ENCODE measurements at places on chromosomes 4 and X.

GRCh38 chr4:173763389-173763788 lies 233.4 kb upstream of the HAND2 start:
- DNase-seq = no peak

DNA sequence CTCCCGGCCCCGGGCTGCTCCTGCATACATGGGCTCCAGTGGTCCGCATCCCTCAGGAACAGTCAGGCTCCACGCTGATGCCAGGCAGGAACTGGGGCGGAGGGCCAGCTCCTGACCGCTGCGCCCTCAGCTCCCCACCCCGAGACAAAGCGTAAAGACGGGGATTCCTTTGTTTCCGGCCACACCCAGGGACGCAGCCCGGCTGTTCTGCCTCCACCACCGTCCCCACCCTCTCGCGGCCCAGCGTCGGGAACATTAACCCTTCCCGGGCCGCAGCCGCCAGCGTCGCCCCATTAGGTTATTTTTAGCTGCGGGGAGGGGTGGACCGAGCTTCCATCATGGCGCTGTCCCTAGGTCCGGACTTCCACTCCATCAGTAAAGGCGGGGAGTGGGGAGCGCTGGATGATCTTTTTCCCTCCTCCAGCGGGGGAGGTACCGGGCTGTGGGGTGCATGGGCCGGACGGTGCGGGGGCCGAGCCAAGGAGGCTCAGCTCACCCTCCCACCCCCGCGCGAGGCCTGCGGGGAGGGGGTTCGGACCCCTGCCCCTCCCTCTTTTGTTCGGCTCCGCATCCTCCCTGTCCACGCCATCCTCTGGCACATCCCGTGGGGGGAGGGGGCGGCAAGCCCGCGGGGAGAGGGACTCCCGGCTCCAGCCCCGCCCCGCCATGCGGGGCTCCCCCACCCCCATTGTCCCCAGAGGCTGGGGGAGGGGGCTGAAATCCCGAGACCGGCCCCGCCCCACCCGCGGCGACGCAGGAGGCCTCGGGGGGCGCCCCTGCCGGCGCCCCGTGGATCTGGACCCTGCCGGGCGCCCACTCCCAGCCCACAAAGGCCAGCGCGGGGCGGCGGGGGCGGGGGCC lies 5.3 kb downstream of the CRMP1 start:
- no peak for DNase-seq

DNA sequence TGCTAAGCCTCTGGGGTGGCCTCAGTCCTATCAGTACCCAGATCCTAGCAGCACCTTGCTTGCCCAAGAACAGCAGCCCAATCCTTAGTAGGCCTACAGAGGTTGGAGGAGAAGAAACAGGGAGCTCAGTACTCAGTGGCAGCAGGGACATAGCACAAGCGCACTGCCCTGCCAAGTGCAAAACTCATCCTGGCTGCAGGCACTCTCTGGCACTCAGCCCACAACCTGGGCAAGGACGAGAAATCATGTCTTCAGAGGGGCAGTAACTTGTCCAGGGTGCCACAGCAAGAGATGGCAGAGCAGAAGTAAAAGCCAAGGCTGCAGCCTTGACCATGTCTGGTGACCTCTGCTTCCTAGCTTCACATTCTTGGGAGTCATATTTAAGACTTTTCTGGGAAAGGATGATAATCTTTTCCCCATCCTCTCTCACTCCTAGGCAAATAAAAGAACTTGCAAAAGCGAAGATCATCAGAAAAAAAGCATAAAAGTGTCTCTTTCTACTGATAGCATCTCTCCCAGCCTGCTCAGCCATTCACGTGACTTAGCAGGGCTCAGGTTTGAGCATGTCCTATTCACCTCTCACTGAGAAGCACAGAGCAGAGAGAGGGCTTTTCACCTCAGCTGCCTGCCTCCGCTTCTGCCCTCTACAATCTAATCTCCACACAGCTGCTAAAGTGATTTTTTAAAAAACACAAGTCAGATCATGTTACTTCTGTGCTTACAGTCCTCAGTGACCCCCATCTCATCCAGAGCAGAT lies 37.2 kb upstream of the MAGEA4 start:
- DNase-seq = no peak

DNA sequence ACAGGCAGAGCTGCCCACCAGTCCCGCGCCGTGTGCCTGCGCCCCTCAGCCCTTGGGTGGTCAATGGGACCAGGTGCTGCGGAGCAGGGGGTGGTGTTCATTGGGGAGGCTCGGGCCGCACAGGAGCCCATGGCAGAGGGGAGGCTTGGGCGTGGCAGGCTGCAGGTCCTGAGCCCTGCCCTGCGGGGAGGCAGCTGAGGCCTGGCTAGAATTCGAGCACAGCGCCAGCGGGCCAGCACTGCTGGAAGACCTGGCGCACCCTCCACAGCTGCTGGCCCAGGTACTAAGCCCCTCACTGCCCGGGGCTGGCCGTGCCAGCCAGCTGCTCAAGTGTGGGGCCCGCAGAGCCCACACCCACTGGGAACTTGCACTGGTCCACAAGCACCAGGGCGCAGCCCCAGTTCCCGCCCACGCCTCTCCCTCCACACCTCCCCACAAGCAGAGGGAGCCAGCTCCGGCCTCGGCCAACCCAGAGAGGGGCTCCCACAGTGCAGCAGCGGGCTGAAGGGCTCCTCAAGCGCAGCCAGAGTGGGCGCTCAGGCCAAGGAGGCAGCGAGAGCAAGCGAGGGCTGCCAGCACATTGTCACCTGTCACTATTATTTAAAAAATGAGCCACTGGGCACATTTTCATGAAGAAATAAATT lies 645.8 kb downstream of the CENPC start:
- DNase-seq = no peak

GRCh38 chr4:75786938-75787337 lies 62.6 kb downstream of the USO1 start:
- no peak for DNase-seq

DNA sequence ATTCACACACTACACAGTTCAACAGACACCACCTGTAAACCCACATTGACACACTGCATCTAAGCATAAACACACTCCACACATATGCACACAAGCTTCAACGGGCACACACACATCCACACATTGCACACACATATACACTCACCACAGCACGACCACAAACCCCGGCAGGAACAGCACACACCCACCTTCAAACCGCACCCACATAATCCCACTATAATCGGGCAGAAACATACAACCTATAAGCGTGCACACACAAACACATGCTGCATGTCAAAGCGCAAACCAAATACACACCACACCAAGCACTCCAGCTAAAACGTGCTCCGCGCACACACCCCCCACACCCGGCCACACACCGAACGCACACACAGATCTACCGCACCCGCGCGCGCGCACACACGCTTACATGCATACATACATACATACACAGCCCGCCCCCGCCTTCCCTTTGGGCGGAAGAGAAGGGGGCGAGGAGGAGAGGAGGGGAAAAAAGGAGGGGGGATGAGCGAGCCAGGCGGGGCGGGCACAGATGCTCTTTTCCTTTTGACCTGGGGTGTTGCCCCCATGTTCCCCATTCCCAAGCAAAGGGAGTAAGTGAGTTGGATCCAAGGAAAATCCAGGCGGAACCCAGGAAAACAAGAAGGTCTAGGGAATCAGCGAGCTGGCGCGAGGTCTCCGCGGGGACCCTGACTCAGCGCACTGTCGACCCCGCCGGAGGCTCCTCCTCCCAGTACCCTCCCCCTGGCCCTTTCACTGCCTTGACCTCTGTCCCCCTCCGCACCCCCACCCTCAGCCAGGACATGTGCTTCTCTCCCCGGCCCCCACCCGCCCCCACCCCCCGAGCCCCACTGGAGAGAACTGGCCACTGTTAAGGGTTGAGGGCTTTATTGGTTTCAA lies 9.9 kb downstream of the ARHGAP36 start:
- no peak for DNase-seq

DNA sequence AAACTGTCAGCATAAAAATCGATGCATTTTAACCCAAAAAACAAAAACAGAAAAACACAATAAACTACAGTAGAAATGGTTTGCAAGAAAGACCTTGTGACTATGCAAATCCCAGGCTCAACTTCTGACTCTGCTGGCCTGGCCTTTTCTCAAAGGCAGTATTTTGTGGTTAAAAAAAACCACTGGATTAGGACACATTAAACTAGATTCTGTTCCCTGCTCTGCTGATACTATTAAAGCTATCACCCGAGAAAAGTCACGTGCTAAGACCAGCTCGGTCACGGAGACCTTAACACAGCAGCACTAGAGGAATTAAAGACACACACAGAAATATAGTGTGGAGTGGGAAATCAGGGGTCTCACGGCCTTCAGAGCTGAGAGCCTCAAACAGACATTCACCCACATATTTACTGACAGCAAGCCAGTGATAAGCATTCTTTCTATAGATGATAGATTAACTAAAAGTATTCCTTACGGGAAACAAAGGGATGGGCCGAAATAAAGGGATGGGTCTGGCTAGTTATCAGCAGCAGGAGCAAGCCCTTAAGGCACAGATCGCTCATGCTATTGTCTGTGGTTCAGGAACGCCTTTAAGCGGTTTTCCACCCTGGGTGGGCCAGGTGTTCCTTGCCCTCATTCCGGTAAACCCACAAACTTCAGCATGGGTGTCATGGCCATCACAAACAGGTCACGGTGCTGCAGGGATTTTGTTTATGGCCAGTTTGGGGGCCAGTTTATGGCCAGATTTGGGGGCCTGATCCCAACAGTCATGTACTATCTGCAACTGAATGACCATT lies 16.1 kb downstream of the CBR4 start:
- DNase-seq = no peak

GRCh38 chr4:118059397-118059796 lies 25.1 kb downstream of the NDST3 start:
- no peak for DNase-seq

- no peak for DNase-seq
Measured at GRCh38 chr4:15809466-15809865, 31.3 kb downstream of the CD38 start.

DNA sequence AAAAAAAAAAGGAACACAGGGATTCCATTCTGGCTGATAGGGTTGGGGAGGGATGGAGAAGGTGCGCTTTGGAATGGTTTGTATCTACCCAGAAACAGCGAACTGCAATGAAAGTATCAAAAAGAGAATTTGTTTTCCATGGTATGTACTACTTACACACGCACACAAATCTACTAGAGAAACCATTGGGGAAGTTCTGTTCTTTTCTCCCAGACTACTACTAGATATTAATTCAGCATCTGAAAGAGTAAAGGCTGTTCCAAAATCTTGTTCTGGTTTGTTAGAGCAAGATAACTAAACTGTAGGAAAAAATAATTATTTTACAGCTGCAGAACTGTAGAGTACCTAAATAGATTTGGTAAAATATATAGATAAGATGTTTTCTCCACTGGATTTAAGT lies 118.4 kb downstream of the CBR4 start:
- DNase-seq = no peak

DNA sequence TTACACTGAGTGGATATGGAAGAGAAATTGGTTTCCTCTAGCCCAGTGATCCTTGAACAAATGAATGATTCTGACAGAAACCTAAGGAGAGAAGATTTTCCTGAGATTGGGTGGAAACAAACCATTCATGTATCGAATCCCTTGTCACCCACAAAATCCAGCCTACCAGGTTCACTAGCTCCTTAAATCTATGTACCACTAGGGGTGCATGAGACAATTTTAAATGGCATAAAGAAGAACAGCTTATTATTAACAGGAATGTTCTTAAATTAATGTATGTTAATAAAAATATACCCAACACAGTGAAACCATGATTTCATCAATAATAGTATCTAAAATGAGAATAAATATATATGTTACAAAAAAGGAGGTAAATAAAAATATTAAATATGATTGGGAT lies 118.4 kb upstream of the LNX1 start:
- no peak for DNase-seq

DNA sequence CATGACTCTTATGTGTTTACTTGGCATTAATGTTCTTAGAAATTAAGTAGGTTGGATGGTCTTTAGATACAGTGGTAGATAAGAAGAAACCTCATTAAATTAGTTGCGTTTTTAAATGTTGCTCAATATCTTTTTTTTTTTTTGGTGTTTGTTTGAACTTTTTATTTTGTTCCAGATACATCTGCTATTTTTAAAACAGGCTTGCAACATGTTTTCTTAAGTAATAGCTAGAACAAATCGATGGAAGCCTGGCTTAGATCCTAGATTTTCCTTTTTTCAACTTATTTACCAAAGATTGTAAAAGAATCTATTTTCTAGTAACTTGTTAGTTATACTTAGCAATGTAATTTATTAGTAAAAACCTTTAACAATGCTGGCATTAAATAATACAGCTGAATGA lies 9.3 kb downstream of the CNKSR2 start:
- DNase-seq = no peak

- no peak for DNase-seq
Measured at GRCh38 chrX:105211066-105211575, 9.4 kb downstream of the TEX13A start.

DNA sequence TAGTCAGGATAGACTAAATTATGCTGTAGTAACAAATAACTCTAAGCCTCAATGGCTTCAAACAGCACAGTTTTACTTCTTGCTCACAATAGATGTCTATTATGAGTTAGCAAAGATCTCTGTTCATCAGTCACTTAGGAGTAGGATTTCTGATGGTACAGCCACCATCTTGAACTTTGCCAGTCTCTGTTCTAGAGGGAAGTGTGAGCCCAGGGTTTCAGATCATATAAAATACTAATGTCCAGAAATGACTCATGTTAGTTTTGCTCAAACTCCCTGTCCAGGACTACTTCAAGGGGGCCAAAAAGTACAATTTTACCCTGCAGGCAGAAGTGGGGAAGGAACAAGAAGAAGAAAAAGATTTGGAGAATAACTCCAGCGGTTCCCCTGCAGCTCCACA lies 77.1 kb upstream of the LSM6 start:
- DNase-seq = no peak

DNA sequence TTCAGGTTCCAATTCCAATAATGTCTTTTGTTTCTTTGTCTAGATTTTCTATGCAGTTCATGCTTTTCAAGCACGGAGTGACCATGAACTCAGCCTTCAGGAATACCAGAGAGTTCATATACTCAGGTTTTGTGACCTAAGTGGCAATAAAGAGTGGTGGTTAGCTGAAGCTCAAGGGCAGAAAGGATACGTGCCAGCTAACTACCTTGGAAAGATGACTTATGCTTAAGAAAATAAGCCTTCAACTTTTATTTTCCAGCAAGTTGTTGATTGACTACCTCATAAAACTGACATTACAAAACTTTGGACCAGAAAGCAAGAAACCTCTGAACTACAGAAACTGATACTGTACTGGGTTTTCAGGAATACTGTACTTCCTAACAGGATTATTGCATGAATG lies 30.8 kb downstream of the INTS12 start:
- DNase-seq = peak; percentile 27

- no peak for DNase-seq
Measured at GRCh38 chr4:16231570-16232245, 5.4 kb upstream of the TAPT1 start.

DNA sequence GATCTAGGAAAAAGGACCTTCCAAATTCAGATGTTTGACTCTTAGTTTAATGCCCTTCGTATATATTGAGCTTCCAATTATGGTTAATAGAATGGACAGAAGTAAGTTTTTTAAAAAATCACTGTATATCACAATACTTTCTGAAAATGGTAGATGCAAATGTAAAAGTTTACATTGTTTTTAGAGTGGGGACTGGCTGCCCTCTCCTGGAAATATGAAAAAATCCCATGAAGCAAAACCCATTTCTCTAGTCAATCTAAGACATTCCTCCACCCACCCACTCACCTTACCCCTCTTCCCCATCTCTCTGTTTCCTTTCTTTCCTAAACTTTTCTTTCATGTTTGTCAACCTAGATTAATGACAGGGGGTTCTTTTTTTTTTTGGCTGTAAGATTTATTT lies 134.5 kb downstream of the ARHGAP6 start:
- no peak for DNase-seq

All from left colon (tissue), 2 donors.